H9 (cell line): ENCODE measurements at places on chromosomes 1 and 21.

DNA sequence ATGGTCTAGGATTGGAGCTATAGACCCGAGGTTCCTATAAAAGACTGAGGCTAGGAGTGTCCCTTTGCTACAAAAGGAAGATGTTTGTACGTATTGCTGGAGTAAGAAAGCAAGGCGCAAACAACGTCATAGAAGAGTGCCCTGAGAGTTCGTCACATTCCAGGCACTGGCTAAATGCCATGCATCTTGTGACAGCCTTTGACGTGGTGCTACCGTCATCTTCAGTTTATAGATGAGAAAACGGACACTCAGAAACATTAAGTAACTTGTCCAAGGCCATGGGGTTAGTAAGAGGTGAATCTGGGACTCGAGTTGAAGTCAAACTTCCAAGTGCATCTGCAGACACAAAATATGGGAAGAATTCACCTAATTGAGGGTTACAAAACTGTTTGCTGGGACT is 104.2 kb upstream of the SLC45A1 start:
- DNase-seq = no peak

DNA sequence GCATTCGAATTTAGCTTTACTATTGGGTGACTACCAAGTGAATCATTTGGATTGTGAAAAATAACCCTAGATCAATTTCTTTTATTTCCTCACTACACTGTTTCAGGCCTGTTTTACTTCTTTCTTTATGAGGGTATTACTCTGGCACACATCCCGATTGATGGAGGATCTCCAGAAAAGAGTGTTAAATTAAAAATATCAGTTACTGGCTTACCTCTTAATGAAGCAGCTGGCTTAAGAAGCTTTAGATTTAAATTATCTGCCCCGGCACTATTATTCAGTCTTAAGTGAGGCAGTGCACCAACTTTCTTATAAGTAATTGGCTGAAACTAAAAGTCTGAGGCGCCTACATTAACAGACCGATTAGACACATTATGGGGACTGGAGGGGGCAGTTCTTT is 1097.4 kb downstream of the TTLL7 start:
- DNase-seq = no peak

GRCh38 chr1:219227360-219228057 is 53.8 kb downstream of the LYPLAL1 start:
- DNase-seq = no peak

- DNase-seq = no peak
These were observed 28.5 kb upstream of the KCNA2 start for GRCh38 chr1:110634455-110635311.

GRCh38 chr1:181038399-181038873 is 4.7 kb downstream of the MR1 start:
- peak; percentile 86 for DNase-seq

DNA sequence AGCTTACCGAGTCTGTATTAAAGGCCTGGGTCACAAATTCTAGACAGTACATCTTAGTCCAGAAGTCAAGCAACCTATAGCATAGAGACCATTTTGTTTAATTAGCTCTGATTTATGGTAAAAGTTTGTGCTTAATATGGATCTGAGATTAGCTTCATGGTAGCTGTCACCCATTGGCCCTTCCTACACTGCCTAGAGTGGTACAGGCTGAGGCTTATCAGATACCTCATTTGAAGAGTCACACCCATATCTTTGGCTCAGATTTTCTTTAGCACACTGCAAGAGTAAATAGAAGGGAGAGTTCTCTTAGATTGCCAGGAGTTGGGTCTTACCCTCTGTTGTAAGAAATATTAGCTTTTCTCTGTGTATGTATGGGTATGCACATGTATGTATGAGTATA is 3.6 kb downstream of the AK4 start:
- DNase-seq = no peak

- DNase-seq = peak; percentile 80
These were observed 6.0 kb downstream of the CYB561D1 start for GRCh38 chr1:109499661-109500536.

DNA sequence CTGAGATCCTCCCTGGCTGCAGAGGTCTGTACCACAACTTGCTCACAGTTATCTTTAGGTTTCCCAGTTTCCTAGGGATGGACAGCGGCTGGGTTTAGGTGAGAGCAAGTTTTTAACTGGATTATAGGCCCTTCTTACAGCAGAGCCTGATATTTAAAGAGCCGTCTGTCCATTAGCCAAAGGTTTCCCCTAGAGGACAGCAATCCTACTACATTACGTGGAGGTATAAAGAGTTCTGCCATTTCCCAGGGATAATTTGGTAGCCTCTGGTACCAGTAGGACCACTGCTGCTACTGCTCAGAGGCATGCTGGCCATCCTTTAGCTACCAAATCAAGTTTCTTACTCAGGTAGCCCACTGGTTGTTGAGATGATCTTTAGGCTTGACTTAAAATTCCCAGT is 21.9 kb upstream of the FCGR2A start:
- no peak for DNase-seq

DNA sequence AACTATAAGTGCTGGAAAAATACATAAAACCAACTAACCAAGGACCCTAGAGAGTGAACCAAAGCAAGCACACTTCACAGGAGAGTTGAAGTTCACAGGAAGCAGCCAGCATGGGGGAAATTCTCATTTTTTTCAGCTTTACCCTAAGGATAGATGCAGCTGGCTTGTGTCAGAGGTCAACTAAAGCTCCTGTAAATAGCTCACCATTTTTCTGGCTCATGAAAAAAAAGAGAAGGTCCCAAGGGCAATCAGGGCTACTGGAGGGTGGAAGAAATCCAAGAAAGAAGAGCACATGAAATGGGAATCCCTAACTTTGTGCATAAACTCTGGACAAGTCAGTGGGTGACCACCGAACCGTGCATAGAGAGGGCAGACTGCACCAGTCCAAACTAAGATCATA is 58.3 kb downstream of the KCNJ15 start:
- no peak for DNase-seq

DNA sequence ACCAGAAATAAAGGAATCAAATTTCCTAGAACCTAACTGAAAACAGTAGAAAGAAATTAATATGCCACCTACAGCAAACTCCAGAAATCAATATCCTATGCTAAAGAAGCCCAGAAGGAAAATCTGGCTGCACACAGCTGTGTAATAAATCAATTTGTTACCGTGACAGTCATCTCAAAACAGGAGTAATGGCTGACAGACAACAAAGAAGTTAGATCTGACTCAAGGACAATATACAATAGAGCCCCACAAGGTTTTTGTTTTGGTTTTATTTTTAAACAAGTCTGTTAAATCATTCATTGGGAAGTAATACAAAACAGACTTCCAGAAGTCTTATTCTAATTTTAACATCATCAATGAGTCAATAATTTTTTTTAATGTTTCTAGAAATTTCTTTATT is 168.4 kb downstream of the RERE start:
- DNase-seq = no peak

- no peak for DNase-seq
These were observed 52.3 kb upstream of the DPH5 start for GRCh38 chr1:101077849-101078248.

DNA sequence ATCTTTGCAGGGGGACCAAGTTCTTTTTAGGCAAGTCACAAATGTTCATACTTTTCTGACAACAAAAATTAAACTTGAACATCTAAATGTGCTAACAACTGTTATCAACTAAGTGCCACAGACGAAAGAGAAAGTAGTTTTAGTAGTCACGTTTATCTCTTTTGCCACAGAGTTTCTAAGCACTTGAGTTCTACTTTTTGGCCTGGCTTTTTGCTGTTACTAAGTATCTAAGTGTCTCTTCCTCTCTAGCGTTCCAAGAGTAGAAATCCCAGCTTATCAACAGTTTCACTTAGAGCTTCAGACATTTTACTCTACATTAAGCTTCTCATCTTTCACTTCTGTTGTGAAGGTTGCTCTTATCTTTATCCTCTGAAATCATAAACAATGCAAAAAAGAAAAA is 34.2 kb downstream of the GATAD2B start:
- DNase-seq = no peak

DNA sequence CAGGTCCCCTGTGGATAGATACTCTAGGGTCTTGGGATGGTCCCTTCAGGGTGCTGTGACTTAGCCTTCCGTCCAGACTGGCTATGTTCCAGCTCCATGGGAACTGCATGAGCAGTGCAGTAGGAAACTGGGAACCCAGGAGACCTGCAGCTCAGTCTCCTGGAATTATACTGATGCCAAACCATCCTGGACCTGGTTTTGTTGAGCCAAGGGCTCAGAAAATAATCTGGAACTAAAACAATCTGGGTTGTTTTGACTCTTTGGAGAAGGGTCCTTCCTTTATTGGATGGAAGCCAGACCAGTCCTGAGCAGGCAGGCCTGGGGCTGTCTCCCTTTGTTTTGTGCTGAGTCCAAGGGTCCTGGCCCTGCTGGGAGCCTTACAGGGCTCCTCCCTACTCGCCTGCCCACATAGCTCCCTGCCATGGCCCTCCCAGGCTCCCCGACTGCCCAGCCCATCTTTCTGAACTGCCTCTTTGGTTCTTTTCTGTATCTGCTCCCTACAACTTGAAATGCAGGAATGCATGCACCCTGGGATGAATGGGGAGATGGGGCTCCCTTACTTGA is 1.2 kb downstream of the IPO13 start:
- no peak for DNase-seq

DNA sequence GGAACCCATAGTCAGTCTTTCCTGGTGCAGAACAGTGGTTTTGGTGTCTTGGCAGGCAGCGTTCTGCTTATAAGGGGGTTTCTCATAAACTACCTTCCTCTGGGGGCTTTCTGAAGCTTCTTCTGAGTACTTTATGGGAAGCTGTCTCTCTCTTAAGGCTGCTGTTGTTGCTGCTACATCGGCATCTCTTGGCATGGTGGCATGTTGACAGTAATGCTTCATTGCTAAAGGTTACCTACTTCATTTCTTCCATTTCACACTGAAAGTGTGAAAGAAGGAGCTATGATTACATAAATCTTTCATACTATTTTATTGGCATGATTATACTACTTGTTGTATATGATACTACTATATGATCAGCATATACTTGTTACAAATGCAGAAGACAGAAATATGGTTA is 6.3 kb upstream of the MAP10 start:
- no peak for DNase-seq

DNA sequence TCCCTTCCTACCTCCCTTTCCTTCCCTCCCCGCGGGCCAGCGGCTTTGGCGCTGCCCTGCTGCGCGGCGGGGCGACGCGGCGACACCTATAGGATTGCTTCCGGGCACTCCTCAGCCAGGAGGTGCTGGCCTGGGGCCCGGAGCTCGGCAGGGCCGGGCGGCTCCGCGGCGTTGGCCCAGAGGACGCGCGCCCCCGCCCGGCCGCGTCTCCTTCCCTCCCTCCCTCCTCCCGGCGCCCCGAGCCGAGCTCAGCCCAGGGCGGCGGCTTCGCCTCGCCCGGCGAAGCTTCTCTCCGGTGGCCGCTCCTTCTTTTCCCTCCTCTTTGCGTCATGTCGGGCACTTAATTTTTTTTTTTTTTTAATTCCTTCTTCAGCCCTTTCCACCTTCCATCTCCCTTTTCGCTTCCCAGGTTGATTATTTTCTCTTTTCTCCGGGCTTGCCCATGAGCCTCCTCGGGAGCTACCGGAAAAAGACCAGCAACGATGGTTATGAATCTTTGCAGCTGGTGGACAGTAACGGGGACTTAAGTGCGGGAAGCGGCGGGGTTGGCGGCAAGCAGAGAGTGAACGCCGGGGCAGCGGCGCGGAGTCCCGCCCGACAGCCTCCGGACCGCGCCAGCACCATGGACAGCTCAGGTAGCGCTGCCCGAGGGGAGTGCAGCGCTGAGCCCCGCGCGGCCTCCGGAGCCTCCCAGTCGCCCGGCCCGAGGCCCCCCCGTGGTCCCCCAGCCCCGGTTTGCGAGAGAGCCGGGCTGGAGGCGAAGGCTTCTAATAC is at the start of gene DNAJC6:
TSS of gene DNAJC6 (plus strand) at position 240 of the 774 bp plus-strand sequence. CDS start at position 443, 203 bp downstream.
- DNase-seq = peak; percentile 90

GRCh38 chr21:39153373-39153772 is 29.9 kb downstream of the PSMG1 start:
- no peak for DNase-seq
